Uterus (tissue), 4 donors: ENCODE measurements at places on chromosomes 2 and 18. TPM values are rescaled to one million over a fixed set of nuclear protein-coding genes. Genes with fewer than 3 reads are reported as not detected.

Gene ACKR3
- 11.8 TPM for total RNA-seq

Gene RTKN
- total RNA-seq, result 14.1 TPM

Gene SUMO1
- total RNA-seq, result 58.6 TPM

Gene STARD6
- total RNA-seq, result not detected

Gene SLC38A11
- total RNA-seq, result 0.29 TPM

Gene SAG
- total RNA-seq, result 0.07 TPM

Gene MRPL33
- total RNA-seq, result 51.7 TPM

Gene UGT1A3
- not detected for total RNA-seq

Gene ATOH8
- 73.7 TPM for total RNA-seq

Gene IGFBP2
- 398 TPM for total RNA-seq

Gene TIGD1
- total RNA-seq, result 4.8 TPM

Gene UGT1A6
- total RNA-seq, result not detected

Gene CFAP221
- 4.4 TPM for total RNA-seq

Gene ZDBF2
- 33.7 TPM for total RNA-seq

Gene PCARE
- not detected for total RNA-seq

Gene KATNAL2
- total RNA-seq, result 3.6 TPM

Gene NTSR2
- total RNA-seq, result not detected

Gene GCKR
- total RNA-seq, result 0.69 TPM

Gene KCNG2
- not detected for total RNA-seq

Gene MAP2
- 4.9 TPM for total RNA-seq

Gene DNER
- total RNA-seq, result 3.6 TPM

Gene TMEM247
- not detected for total RNA-seq

Gene CNTNAP5
- not detected for total RNA-seq

Gene RUFY4
- total RNA-seq, result not detected

Gene NOSTRIN
- total RNA-seq, result 181 TPM

Gene ASPRV1
- 4.4 TPM for total RNA-seq

Gene COL3A1
- 350 TPM for total RNA-seq

Gene C1GALT1C1L
- 3.7 TPM for total RNA-seq

Gene ZNF514
- total RNA-seq, result 38.4 TPM

Gene TLX2
- total RNA-seq, result 0.55 TPM

Gene CCDC68
- 25.6 TPM for total RNA-seq

Gene PFN4
- total RNA-seq, result 0.95 TPM

Gene ESPNL
- total RNA-seq, result 7.7 TPM

Gene SNED1
- total RNA-seq, result 18.5 TPM

Gene HNRNPLL
- total RNA-seq, result 69.8 TPM

Gene ITGB6
- 0.59 TPM for total RNA-seq

Gene REG3G
- not detected for total RNA-seq

Gene HOXD1
- 2.9 TPM for total RNA-seq

Gene SOWAHC
- total RNA-seq, result 10.1 TPM

Gene IL1B
- total RNA-seq, result not detected

Gene ABCG8
- total RNA-seq, result not detected

Gene DSG1
- total RNA-seq, result not detected

Gene SGO2
- total RNA-seq, result 12.5 TPM

Gene ALLC
- not detected for total RNA-seq

Gene DUSP19
- 1.3 TPM for total RNA-seq

Gene LIMS3
- total RNA-seq, result not detected

Gene CETN1
- not detected for total RNA-seq

Gene ALPP
- not detected for total RNA-seq

Gene ANKRD62
- not detected for total RNA-seq

Gene DNAJC10
- 23.1 TPM for total RNA-seq

Gene DPP10
- not detected for total RNA-seq

Gene TMEM163
- total RNA-seq, result 0.34 TPM
